CD8-positive, alpha-beta memory T cell (primary cell): ENCODE measurements at places on chromosomes 3 and 15. TPM values are rescaled to one million over a fixed set of nuclear protein-coding genes. Genes with fewer than 3 reads are reported as not detected.

Gene SH3BP5
- 14.2 TPM for total RNA-seq

Gene ZDHHC23
- 4.3 TPM for total RNA-seq

Gene MCCC1
- 32.8 TPM for total RNA-seq

Gene UPK1B
- total RNA-seq, result not detected

Gene CLEC3B
- not detected for total RNA-seq

Gene PPP2R3A
- total RNA-seq, result 0.04 TPM

Gene CPA3
- total RNA-seq, result not detected

Gene KIF7
- total RNA-seq, result 2.4 TPM

Gene ALDH1L1
- total RNA-seq, result not detected

Gene LRRN1
- total RNA-seq, result 0.39 TPM

Gene AHSG
- total RNA-seq, result not detected

Gene TM4SF1
- total RNA-seq, result 0.18 TPM

Gene SKOR1
- total RNA-seq, result 0.16 TPM

Gene ATP13A5
- not detected for total RNA-seq

Gene ZMYND10
- 1.3 TPM for total RNA-seq

Gene TMEM212
- total RNA-seq, result not detected

Gene SPESP1
- 1.0 TPM for total RNA-seq

Gene LRTM1
- total RNA-seq, result not detected

Gene OSTN
- not detected for total RNA-seq

Gene SLC6A1
- not detected for total RNA-seq

Gene AMIGO3
- total RNA-seq, result 0.15 TPM

Gene POLR2M
- 57.9 TPM for total RNA-seq

Gene NAALADL2
- total RNA-seq, result not detected

Gene B3GNT5
- 10.0 TPM for total RNA-seq

Gene TOMM70
- total RNA-seq, result 63.5 TPM

Gene RBP2
- total RNA-seq, result not detected

Gene CIB1
- 166 TPM for total RNA-seq

Gene SH3GL3
- total RNA-seq, result not detected

Gene ISY1
- 94.7 TPM for total RNA-seq

Gene CHAC1
- 15.1 TPM for total RNA-seq

Gene SCAMP5
- total RNA-seq, result 0.74 TPM

Gene DPPA2
- total RNA-seq, result not detected

Gene CCR4
- 113 TPM for total RNA-seq

Gene TF
- total RNA-seq, result 0.26 TPM

Gene STRC
- total RNA-seq, result 0.27 TPM

Gene SEMA3B
- total RNA-seq, result 0.22 TPM

Gene PLA2G4E
- total RNA-seq, result not detected

Gene PAK2
- total RNA-seq, result 81.2 TPM

Gene COL8A1
- not detected for total RNA-seq
